NCI-H774 (cell line): ENCODE measurements at places on chromosomes 7 and 10.
A peak's percentile ranks its signal among the peaks of the same experiment; 100 is the strongest.

GRCh38 chr7:139763330-139763729 is 14.5 kb downstream of the HIPK2 start:
- DNase-seq = no peak

- no peak for DNase-seq
These were observed 38.4 kb downstream of the PTPRE start for GRCh38 chr10:127945341-127945758.

DNA sequence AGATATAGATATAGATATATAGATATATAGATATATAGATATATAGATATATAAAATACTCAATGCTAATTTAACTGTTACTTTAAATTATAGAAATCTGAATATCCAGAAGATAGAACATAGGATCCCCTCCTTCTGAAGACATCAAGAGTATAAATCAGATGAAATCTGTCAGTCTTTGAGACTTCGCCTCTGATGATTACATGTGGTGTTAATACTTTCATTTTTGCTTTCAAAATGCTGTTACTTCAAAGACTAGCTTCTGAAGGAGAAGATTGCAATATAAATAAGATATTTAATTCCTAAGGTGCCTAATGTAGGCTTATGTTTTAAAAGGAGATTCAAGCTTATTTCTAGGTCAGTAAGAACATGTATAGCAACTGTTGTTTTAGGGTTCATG is 180.4 kb downstream of the TSPAN12 start:
- DNase-seq = no peak

DNA sequence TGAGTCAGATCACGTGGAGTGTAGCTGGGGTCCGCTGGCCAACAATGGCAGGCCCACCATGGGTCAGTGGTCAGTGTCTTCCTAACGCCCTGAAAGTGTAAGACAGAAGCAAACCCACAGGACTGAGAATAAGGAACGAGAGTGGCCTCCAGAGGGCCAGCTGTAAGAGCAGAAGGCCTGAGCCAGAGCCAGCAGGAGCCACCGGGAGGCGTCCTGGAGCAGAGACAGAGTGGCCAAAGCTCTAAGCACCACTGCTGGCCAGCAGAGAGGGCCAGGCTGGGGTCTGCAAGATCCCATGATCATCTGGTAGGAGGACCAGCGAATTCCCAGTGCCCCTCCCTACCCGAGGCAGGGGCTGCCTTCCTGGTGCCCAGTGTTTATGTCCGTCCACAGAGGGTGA is 9.2 kb downstream of the CCDC201 start:
- DNase-seq = no peak

DNA sequence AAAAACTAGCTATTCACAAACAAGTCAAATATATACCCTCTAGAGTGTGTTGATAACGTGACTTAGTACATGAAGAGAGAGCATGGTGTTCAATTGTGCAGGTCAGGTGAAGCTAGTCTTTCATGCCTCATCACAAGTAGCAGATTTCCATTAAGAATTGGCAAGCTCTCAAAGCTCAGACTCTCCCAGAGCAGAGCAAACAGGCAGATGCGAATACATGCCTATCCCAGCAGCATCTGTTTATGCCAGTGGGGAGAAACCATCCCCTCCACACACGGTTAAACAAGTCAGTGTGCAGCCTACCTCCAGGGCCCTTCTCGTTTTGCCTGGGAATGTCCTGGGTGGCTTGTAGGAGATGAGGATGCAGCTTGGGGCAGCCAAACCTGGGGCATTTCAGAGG is 532.5 kb upstream of the C7orf33 start:
- DNase-seq = peak; percentile 74

GRCh38 chr7:73358590-73359275 is 30.8 kb downstream of the FKBP6 start:
- no peak for DNase-seq

DNA sequence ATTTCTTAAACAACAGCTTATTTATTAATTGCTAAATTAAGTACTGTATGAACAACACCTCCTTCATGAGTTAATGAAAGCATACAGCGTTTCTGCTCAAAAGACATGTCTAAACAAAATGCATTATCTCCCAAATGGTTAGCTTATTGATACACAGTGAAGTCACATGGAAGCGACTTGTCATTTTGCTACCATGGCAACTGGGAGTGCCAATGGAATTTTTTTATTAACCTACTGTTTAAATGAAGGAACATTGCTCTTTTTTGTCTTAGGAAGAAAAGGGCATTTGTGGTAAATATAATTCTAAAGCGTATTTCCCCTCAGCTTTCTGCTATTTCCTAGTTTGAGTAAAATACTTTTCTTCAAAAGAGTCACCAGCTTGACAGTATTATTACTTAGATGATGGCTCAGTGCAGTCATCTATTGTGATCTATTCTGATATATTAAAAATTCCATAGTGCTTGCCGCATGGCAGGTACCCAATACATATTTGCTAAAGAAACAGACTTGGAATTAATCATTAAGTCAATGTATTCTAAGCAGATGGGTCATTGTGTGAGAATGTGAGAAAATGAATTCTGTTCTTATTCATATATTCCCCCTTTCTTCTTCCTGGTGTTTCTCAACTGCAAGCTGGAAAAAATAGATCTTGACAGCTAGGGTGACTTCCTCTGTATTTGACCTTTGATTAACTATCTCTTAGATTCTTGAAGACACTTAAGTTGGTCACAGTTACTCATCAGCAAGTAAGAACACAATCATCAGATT is 818.3 kb downstream of the MAGI2 start:
- no peak for DNase-seq

DNA sequence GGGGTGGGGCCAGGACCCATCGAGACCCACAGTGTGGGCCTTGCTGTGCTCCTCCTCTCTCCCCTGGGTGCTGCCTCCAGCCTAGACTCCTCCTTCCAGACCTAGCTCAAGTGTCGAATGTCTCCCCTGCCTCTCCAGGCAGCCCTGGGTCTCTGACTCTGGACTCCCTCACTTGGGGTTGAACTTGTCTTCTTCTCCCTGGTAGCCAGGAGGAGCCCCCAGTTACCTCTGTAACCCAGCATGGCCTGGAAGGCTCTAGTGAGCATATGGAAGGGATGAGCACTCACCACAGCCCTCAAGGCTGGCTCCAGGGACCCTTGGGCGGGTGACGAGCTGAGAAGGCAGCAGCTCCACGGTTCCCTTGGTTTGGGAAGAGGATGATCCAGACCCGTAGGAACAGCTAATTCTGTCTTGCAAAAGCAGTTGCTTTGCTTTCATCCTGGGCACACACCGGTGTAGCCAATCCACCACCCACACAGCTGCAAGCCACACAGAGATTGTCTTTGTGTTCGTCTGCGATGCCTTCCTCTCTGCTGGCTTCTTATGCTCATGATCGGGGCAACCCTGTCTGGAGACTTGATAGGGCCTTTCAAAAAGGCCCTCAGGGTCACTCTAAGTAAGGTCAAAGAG is 52.3 kb upstream of the ANTXRL start:
- no peak for DNase-seq

- peak; percentile 7 for DNase-seq
These were observed 134.3 kb upstream of the ASAH2 start for GRCh38 chr10:50385624-50386023.

- no peak for DNase-seq
These were observed 131.7 kb downstream of the DNAJB6 start for GRCh38 chr7:157468221-157469111.

- DNase-seq = no peak
These were observed 71.5 kb downstream of the XPNPEP1 start for GRCh38 chr10:109851616-109852474.

DNA sequence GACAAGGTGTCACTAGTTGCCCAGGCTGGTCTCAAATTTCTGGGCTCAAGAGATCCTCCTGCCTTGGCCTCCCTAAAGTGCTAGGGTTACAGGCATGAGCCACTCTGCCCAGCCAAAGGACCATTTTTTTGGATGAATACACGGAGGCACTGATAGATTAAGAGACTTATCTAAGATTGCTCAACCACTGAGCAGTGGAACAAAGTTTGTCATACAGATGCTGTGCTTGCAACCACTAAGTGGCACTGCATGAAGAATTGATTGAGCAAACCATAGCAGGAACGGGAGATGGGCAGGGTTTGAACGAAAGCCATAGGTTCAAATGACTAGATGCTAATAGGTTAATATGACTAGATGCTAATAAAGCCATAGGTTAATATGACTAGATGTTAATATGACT is 61.1 kb downstream of the EBLN1 start:
- DNase-seq = no peak

- DNase-seq = no peak
These were observed 203.9 kb downstream of the MALRD1 start for GRCh38 chr10:19252531-19252930.
